Naive thymus-derived CD4-positive, alpha-beta T cell (primary cell): ENCODE measurements at places on chromosomes 5 and 9.

DNA sequence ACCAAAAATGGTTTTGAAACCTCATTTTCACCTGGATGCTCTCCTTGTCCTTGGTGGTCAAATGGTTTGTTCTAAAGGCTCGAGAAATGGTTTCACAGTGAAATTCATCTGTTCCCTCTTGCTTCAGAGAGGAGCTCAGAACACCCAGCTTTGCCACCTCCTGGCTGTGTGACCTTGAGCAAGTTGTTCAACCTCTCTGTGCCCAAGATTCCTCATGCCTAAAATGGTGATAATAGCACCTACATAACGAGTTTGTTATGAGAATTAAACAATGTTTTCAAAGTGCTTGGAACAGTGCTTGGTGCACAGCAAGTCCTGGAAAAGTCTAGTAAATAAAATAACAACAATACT lies 6.5 kb upstream of the GADD45G start:
- DNase-seq: no peak

DNA sequence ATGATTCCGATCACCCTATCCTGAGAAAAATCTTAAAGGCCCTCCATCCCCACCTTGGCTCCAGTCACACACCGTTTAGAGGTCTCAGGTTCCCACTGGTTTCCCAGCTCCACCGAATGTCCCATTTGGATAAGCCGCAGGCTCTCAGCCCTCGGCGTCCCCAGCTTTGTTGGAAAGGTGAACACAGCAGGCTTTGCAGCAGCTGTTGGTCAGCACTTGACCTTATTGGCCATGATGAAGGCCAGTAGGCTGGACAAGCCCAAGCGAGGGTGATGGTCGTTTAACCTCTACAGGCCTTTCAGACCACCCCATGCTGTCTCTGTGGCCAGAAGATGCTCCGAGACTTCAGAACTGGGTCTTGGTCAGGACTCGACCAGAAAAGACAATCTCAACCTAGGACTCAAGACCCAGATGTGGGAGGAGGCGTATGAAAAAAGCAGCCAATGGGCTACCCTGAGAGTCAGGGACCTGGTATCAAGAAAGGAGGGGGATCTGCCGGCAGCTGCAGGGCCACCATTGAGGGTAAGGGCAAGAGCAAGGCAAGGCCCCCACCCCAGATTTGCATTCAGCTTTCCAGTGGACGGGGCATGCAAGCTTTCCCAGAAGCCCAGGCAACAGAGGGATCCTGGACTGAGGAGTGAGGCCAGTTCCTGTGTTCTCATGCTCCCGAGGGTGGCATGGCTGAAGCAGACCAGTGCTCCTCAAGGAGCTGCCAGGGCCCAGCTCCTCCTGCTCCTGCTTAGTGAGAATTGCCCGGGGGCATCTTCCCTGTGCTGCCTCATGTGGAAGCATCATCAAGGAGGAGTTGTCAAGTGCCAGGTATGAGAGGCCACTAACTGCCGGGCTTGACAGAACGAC lies 13.4 kb downstream of the UBE2QL1 start:
- DNase-seq: no peak

- DNase-seq: peak; percentile 26
Measured at GRCh38 chr5:157917899-157918809, 59.2 kb upstream of the CLINT1 start.

- no peak for DNase-seq
Measured at GRCh38 chr5:89443508-89443907, 560.5 kb upstream of the MEF2C start.

GRCh38 chr9:78939311-78940065 lies 632.3 kb upstream of the TLE4 start:
- DNase-seq: no peak

GRCh38 chr5:80041527-80041926 lies 6.4 kb downstream of the THBS4 start:
- DNase-seq: no peak

DNA sequence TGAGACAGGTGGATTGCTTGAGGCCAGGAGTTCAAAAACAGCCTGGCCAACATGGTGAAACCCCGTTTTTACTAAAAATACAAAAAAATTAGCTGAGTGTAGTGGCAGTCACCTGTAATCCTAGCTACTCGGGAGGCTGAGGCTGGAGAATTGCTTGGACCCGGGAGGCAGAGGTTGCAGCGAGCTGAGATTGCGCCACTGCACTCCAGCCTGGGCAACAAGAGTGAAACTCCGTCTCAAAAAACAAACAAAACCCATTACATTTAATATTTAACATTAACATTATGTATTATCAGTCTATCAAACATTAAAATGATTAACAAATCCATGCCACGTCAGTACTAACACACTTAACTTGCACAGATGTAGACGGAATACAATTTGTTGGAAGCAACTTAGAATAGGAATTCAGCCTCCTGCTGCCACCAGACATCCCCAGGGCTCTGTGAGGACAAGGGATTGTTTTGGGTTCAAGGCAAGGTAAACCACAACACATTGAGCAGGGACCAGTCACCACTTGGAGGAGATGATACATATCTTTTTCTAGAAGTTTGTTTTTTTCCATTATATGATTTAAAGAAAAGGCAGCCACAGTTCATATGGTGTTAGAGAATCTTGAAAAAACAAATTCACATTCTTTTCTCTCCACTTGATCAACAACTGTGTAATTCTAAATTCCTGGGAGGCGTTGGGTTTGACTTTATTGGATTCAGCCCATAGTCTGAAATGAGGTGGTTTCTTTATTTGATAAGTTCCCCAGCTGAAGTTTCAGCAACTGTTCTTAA lies 104.1 kb upstream of the BASP1 start:
- no peak for DNase-seq

DNA sequence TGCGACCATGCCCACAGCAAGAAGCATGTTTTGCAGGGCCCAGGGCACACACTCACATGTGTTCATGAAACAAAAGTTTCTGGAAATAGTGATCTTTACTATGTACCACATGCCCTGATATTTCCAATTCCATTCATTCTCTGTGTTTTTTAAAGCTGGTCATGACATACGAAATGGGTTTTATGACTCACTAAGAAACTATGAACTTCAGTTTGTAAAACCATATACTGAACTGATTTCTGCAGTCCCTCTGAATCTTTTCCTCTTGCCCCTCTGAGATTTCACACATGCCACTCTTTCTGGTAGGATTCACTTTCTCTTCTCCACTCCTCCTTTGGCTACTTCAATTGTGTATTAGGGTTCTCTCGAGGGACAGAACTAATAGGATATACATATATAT lies 416.1 kb upstream of the TRPC7 start:
- DNase-seq: no peak

GRCh38 chr5:32778403-32778802 lies 67.3 kb downstream of the NPR3 start:
- DNase-seq: no peak

DNA sequence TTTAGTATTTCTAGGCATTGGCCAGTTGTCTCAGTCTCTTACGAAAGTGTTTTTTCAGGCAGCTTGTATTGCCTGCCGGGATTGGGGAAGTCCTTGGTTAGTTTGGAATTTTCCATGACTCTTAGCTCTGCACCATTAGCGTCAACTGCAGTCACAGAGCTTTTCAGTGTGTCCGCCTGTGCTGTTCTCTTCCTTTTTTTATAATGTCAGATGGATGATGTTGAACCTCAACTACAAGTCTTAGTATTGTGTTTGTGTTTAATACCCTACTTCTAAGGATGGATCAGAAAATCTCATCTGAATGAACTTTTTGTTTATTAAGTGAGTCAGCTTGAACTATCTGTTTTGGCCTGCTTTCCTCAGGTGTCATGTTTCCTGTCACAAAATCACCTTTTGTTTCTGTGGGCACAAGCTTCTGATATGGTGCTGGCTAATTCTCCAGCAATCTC lies 33.1 kb downstream of the ATP6V0E1 start:
- DNase-seq: no peak

GRCh38 chr5:50964746-50965653 lies 298.6 kb downstream of the PARP8 start:
- DNase-seq: no peak

GRCh38 chr9:131629825-131630204 lies 84.5 kb downstream of the PRRT1B start:
- DNase-seq: no peak

DNA sequence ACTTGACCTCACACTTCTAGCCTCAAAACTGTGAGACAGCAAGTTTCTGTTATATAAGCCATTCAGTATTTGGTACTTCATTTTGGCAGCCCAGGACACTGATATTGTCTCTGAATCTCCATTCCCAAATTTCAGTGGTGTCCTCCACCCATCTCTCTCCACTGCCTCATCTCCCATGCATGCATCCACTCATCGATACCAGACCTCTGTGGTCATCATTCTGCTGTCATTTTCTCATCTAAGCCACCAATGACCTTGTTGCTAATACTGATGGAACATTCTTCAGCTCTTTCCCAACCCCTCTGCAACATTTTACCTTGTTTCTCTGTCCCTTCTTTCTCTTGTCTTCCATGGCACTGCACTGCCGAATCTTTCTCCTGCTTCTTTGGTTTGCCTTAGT lies 221.8 kb downstream of the SNX18 start:
- no peak for DNase-seq

DNA sequence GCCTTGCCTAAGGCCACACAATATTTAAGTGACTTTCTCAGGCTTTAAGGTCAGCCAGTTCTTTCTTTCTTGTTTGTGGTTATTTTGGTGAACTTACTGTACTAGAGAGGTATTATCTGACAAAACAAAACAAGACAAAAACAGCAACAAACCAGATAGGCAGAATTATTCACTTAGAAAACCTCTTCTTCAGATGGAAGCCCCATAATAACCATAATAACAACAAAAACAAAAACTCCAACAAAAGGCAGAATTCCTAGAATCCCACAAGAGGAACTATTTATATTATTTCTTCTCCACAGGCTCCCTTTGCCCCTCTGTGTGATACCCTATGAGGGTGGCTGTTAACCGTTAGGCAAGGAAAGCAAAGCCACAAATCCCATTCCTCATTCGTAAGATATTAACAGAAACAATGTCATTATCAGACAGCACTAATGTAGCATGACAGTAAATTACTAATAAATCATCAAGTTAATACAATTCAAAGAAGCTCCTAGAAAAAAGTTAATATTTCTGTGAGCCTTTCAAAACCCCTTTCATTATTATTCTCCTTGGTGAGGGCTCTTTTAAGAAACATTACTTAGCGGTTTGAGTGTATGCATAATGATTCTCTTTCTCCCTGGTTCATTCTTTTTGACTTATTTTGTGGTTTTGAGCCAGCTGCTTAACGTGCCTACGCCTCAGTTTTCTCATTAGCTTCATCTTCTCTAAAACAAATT lies 274.9 kb downstream of the EFNA5 start:
- no peak for DNase-seq

GRCh38 chr5:43203373-43203772 lies 11.3 kb downstream of the NIM1K start:
- DNase-seq: no peak

DNA sequence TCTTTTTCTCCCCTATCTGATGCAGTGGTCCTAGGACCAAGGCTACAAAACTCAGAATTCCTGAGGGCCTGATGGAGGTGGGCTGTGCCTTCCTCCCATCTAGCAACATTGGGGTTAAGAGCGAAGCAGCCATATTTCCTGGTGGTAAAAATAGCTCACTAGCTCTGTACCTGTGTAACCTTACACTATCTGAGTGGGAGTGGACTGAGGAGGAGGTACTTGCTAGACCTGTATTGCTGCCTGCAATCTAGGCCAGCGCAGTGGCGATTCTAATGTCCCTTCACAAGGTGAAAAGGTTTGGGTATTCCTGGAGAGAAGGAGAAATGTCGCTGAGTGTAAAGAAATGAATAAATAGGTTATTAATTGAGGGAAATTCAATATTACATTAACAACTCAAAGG lies 80.2 kb upstream of the LIFR start:
- no peak for DNase-seq

- no peak for DNase-seq
Measured at GRCh38 chr9:38681747-38682227, 38.1 kb downstream of the FAM240B start.

- DNase-seq: no peak
Measured at GRCh38 chr5:127744241-127744640, 41.0 kb downstream of the CCDC192 start.

DNA sequence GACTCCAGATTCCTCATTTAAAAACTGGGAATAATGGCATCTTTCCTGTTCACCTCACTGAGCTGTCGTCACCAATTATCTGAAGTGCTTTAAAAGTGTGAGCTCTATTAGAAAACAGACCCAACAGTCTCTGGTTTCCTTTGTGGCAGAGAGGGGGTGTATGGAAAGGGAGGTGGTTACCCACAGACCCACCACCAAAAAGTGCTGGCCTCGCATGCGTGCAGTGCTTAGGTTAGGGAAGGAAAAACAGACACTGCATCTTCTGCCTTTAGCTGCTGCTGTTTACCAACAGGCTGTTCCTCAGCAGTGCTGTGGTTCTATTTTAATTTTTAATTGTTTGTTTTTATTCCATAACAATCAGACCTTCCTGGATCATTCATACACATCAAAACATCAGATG lies 249.6 kb downstream of the PIK3R1 start:
- DNase-seq: no peak

GRCh38 chr5:76438025-76438424 lies 34.9 kb downstream of the IQGAP2 start:
- DNase-seq: no peak

DNA sequence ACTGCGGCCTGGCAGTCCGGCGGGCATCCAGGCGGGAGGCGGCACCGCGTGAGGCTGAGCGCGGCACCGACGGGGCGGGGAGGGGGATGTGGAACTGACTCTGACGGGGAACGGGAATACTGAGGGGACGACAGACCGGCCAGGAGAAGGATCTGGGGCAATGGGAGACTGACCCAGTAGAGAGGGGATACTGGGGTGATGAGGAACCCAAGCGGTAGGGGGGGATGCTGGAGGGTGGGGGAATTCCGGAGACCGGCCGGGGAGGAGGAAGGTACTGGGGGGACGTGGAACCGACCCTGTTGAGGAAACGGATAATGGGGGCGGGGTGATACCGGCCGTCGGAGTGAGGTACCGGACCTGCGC lies 423 bp downstream of the IPPK start:
- DNase-seq: peak; percentile 11

GRCh38 chr5:81696418-81697397 lies 54.2 kb downstream of the SSBP2 start:
- no peak for DNase-seq

GRCh38 chr9:99255651-99256050 lies 33.6 kb downstream of the SEC61B start:
- DNase-seq: no peak

DNA sequence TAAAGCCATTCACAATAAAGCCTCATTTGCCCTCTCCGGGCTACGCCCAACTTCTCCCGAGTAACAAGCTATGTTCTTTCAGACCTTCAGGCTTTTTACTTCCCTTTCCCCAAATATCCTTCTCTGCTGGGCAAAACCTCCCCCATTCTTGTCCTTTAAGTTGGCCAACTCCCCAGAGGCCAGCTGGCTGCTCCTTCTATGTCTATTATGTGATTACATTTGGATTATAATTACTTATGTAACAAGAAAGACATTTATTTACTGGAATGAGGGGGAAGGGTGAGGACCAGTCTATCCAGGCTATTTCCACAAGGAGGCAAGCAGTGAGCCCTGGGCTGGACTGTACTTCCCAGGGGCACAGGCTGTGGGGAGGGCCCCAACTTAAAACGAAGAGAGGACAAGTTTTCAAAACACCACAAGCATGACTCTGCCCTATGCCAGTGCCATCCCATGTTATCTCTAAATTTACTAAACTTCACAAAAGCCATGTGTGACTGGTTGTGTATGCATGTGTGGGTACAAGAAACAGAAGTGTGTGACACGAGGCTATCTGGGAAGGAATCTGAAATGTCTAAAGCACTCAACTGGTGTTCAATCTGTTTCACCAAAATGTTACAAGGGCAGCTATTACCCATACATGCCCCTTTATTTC lies 84.5 kb downstream of the GNAQ start:
- DNase-seq: no peak

GRCh38 chr5:158376679-158377078 lies 517.7 kb upstream of the CLINT1 start:
- DNase-seq: no peak

GRCh38 chr9:18775930-18776329 lies 257.1 kb downstream of the SAXO1 start:
- DNase-seq: no peak
